PC-3 (cell line): ENCODE measurements at places on chromosomes 12 and 14. TPM values are rescaled to one million over a fixed set of nuclear protein-coding genes. Genes with fewer than 3 reads are reported as not detected.

SYCP3 gene
- total RNA-seq, result not detected in 2 replicates

CLEC4C gene
- not detected in 2 replicates for total RNA-seq

AICDA gene
- total RNA-seq, result not detected in 2 replicates

SYNDIG1L gene
- total RNA-seq, result not detected in 2 replicates

GPR132 gene
- total RNA-seq, result 0.04 and 0.12 TPM in 2 replicates

GCH1 gene
- total RNA-seq, result 26.6 and 26.9 TPM in 2 replicates

OVCH1 gene
- not detected in 2 replicates for total RNA-seq

CLEC12A gene
- not detected in 2 replicates for total RNA-seq
